ENCODE measurements at places on chromosomes 5 and 9.

GRCh38 chr9:126218359-126219125 lies 108.1 kb upstream of the MVB12B start:
- no peak for DNase-seq

GRCh38 chr5:175742290-175742994 lies 84.6 kb downstream of the HRH2 start:
- DNase-seq: no peak

DNA sequence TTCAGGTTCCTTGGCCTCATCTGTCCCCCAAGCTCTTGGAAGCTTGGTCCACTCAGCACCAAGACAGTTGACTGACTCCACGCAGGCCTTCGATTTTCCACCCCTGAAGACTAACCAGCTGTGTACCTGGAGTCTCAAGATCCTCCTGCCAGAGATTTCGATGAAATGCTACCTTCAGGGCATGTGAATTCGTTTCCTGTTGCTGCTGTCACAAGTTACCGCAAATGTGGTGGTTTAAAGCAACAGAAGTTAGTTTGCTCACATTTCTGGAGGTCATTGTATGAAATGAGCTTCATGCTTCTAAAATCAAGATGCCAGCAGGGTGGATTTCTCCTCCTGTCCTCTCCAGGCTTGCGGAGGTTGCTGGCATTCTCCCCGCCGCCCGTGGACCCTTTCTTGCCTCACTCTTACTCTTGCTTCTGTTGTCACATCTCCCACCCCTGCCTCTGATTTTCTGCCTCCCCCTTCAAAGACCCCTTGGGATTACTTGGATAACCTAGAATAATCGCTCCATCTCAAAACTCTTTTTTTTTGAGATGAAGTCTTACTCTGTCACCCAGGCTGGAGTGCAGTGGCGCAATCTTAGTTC lies 27.6 kb upstream of the RETREG1 start:
- DNase-seq: no peak

- DNase-seq: no peak
Measured at GRCh38 chr5:139897982-139898381, 102.4 kb downstream of the PSD2 start.

DNA sequence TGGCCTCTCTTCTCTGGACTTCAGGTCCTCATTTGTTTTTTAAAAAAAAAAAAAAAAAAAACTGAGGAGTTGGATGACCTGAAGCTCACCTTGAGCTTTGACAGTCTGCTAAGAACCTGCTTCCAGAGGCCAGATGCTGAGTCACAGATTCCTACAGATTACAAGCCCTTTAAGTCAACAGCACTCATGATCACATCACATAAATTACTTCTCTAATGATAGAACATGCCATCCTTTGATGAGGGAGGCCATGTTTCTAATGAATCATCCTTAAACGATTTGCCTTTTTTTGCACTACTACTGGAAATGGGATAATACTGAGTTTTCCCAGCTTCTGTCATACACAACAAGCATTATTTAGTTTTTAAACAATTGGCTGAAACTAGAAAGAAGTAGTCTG lies 34.2 kb upstream of the MYOT start:
- no peak for DNase-seq

Measured in stimulated activated CD4-positive, alpha-beta T cell treated with anti-CD3 and anti-CD28 coated beads, Interleukin-1b, Interleukin-23, amount 100 ng/mL, for 1 hour (primary cell).